HFFc6 (cell line): ENCODE measurements at places on chromosomes 5 and 9. TPM values are rescaled to one million over a fixed set of nuclear protein-coding genes. Genes with fewer than 3 reads are reported as not detected.

GRCh38 chr9:87554976-87555375, 57.3 kb downstream of the DAPK1 start:
- no peak for DNase-seq

GRCh38 chr5:131416729-131417128, 152.9 kb downstream of the CDC42SE2 start:
- DNase-seq: no peak

GRCh38 chr9:137797206-137798120, 80.1 kb upstream of the CACNA1B start:
- DNase-seq: no peak

- DNase-seq: peak; percentile 38
Observed at GRCh38 chr9:116550696-116551436, 136.2 kb upstream of the TRIM32 start.

DNA sequence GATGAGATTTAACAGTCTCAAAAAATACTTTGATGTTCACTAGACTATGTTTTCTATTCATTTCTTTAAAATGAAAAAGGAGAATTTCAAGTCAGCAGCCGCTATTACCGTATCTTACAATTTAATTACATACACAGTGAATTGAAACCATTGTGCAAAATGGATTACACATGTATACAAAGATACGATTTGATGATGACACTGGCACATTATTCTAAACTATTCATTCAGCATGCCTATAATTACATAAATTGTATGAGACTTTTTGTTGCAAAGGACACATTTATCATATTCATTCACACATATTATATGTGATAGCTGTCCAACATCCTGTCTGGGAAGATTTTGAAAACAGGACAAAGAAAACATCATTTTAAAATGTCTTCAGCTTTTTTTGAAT, 118.3 kb upstream of the VCAN start:
- DNase-seq: no peak

- DNase-seq: no peak
Observed at GRCh38 chr5:61489574-61489973, 157.5 kb downstream of the ZSWIM6 start.

DNA sequence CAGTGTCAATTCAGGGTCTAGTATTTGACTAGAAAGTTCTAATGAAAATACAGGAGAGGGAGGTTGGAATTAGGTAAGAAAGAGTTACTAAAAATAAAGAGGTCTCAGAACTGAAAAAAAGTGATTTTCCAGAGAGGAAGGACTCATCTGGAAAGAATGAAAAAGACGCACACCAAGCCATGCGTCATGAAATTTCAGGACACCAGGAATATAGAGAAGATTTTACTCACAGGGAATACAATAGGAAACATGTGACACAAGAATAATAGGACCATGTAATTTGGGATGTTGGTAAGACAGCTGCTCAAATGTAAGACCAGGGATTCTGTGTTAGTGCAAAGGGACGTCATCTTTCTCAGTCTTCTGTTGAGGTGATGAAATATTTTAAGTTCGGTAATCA, 224.7 kb downstream of the GDNF start:
- DNase-seq: peak; percentile 85

GRCh38 chr9:96241391-96241809, 60.6 kb downstream of the HSD17B3 start:
- no peak for DNase-seq

GRCh38 chr9:111094958-111095357, 56.7 kb upstream of the LPAR1 start:
- peak; percentile 13 for DNase-seq

DNA sequence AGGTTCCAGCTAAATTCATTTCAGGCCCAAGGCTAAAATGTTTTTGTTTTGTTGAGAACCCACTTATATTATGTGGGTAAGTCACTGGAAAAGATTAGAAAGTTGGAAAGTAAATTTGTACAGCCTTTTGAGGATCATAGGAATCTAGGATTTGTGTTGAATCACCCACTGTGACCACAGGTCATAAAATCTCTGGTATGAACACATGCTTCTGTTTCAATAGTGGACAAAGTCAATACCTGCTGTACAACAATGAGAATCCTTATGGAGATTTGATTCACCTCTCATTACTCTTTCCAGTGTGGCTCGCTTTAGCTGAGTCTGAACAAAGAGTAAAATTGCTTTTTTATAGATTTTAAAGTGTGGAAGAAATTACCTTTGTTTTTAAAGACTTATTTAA, 369.5 kb downstream of the TMEM167A start:
- DNase-seq: no peak

DNA sequence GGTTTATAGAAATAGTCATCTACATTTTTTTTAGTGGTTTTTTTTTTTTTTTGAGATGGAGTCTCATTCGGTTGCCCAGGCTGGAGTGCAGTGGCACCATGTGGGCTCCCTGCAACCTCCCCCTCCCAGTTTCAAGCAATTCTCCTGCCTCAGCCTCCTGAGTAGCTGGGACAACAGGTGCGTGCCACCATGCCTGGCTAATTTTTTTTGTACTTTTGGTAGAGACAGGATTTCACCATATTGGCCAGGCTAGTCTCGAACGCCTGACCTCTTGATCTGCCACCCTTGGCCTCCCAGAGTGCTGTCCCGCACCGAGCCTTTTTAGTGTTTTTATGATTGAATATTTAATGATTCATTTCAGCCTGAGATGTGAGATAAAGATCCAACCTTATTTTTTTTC, 27.3 kb downstream of the ANKRD33B start:
- no peak for DNase-seq

DNA sequence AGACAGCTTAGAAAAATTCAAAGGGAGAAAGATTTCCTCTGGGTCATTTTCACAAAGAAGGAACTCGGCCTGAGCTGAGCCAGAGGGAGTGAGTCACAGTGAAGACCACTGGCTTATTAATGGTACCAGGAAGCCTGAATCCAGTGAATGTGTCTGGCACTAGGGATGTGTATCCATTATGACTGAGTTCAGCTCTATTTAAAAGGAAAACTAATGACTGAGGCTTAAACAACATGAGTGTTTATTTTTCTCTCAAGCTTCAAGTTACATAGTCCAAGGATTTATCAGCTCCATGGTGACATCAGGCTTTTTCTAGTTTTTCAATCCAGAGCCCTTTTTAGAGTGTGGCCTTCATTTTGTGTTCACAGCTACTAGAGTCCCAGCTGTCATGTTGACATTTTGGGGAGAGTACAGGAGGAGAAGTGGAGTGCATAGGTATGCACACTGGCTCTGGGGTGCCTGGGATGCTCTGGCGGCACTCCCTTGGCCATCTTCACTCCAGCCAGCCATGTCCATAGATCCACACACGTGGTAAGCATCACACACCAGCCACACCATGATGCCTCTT, 159.5 kb upstream of the ERCC6L2 start:
- DNase-seq: no peak

DNA sequence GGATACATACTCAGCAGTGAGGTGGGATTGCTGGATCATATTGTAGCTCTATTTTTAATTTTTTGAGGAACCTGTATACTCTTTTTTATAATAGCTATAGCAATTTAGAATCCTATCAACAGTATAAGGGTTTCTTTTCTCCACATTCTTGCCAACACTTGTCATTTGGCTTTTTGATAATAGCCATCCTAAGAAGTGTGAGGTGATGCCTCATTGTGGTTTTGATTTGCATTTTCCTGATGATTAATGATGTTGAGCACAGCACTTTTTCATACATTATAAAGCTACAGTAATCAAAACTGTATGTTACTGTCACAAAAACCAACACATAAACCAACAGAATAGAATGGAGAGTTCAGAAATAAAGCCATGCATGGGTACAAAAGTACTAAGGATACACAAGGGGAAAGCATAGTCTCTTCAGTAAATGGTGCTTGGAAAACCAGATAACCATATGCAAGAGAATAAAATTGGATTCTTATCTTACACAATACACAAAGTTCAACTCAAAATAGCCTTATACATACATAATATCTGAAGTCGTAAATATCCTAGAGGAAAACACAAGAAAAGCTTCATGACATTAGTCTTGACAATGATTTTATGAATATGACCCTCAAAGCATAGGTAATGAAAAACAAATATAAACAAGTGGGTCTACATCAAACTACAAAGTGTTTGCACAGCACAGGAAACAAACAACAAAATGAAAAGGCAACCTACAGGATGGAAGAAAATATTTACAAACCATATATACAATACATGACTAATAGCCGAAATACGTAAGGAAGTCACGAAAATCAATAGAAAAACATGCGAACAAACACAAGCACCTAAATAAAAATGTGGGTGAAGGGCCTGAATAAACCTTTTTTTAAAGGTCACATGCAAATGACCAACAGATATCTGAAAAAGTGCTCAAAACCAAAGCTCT, 287.8 kb upstream of the DAB2 start:
- DNase-seq: no peak

DNA sequence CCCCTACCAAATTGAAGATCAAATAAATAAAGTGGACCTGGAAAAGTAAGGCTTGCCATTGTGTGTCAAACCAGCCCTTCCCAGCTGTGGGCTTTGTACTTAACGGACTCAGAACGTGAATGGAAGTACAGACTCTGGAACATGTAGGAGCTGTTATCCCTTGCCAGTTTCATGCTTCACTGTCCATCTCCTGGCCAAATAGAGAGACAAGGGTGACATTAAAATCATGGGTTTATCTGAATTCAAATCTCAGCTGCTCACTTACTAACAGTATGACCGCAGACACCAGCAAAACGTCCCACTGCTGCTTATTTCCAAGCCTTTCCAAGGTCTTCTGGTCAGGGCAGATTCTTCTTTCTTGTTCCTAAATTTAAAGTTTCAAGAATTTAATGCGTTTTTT, 52.2 kb downstream of the EXOSC2 start:
- DNase-seq: no peak

- DNase-seq: peak; percentile 82
Observed at GRCh38 chr9:124267271-124267807, 9.6 kb downstream of the NEK6 start.

DNA sequence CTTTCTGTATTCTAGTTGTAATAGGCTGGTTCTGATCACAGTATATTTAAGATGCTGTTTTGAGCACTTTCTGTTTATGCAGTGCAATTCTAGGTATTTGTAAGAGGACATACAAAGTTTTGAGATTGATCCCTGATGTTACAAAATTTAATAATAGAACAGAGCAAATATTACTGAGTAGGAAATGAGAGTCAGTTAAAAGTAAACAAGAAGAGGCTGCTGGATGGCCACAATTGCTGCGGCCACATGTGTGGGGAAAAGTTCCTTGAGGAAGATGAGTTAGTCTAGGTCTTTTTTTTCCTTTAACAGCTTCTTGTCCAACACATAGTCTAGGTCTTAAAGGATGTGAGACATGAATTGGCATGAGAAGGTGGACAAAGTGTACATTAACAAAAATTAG, 11.3 kb downstream of the EHMT1 start:
- DNase-seq: no peak

The FREM1 gene
- total RNA-seq: 0.07 TPM in 1 of 3 replicates, not detected in the others

The NUTM2G gene
- total RNA-seq: not detected in 3 replicates

The NR2F1-AS1 gene
- 26.2 to 28.1 TPM (median 26.3 TPM) in 3 replicates for total RNA-seq

The CDH9 gene
- not detected in 3 replicates for total RNA-seq

The SLC1A3 gene
- total RNA-seq: 0.14 and 0.42 TPM in 2 replicates

The BNC2 gene
- 19.2 and 23.9 TPM in 2 replicates for total RNA-seq
